ENCODE measurements at places on chromosomes 16 and 17.

GRCh38 chr17:2697611-2698162 lies 13.9 kb downstream of the CLUH start:
- DNase-seq: peak; percentile 15

- no peak for DNase-seq
These were observed 1.0 kb upstream of the ETV4 start for GRCh38 chr17:43547189-43547550.

DNA sequence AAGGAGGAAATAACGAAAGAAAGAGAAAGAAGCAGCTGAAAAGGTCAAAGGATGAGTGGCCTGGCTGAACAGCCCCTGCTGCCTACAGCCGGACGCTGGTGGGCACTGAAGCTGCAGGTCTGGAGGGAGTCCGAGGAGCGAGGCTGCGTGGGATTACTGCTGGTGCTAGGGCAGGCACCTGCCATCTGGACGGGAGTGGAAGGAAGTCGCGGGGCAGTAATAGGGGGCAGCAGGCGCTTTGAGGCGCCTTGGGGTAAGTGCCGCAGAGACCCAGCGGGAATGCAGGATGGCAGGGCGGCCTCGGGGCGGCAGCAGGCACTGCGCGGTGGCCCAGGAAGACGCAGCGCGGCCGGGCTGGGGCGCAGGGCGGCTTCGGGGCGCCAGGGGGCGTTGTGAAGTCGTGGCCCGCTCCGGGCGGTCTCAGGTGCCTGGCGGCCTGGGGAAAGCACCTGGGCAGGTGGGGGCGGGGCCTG lies 303 bp upstream of the SCNN1G start:
- DNase-seq: peak; percentile 80

- no peak for DNase-seq
These were observed 22.3 kb upstream of the MPRIP start for GRCh38 chr17:17019891-17020456.

GRCh38 chr16:84677849-84678248 lies 22.0 kb upstream of the USP10 start:
- DNase-seq: no peak

DNA sequence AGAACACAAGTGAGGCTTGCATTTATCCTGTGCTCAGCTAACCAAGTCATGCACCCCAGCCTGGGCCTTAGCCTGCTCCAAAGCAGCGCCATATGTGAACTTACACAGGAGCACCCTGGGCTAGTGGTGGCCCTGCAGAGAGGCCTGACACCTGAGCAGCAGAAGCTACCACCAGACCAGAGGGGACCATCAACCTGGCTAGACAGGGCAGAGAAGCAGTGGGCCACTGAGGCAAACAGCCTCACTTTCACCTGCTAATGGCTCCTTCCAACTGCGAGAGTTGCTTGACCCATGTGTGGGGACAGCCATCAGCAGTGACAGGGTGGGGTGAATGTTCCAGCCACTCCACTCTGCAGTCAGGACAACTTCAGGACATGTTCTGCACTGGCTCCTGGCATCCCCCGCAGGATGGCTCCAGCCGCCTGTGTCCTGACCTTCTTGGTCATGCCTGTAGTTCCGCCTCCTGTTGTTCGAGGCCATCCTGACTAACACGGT lies 2.9 kb upstream of the C16orf95 start:
- no peak for DNase-seq

GRCh38 chr17:14118951-14119350 lies 49.6 kb downstream of the COX10 start:
- no peak for DNase-seq

- DNase-seq: no peak
These were observed 34.7 kb downstream of the GRB7 start for GRCh38 chr17:39772415-39772814.

- no peak for DNase-seq
These were observed 299.3 kb upstream of the XYLT1 start for GRCh38 chr16:17770104-17770503.

GRCh38 chr16:48501516-48502377 lies 108.2 kb downstream of the N4BP1 start:
- DNase-seq: no peak

GRCh38 chr16:23869052-23869451 lies 33.3 kb downstream of the PRKCB start:
- DNase-seq: no peak

DNA sequence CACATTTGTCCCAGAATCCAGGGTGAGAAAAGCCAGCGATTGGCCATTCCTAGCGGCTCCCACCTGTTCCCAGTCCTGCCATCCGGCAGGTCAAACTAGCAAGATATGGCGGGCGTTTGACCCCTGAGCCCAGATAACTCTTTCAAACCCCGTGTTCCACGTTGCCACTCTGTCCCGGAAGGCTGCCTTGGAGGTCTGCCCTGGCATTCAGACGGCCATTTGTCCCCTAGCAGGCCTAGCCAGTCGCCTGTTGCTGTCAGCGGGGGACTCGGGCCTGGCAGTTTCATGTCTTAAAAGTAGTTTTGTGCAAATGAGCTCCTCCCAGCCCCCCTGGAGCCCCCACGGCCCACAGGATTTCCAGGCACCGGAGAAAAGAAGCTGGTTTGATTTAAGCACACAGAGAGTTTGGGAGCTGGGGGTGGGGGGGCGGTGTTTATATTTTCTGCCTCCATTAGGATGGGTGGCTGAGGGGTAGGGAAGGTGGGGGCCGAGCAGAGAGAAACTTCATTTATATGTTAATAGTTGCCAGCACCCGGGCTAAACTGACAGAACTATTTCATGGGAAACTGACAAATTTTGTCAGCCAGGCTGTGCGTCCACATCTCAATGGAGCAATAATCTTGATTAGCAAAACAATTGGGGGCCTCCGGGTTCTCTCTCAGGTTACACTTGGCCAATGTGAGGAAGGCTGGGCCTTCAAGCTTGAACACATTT lies 240.9 kb upstream of the SALL1 start:
- DNase-seq: no peak

DNA sequence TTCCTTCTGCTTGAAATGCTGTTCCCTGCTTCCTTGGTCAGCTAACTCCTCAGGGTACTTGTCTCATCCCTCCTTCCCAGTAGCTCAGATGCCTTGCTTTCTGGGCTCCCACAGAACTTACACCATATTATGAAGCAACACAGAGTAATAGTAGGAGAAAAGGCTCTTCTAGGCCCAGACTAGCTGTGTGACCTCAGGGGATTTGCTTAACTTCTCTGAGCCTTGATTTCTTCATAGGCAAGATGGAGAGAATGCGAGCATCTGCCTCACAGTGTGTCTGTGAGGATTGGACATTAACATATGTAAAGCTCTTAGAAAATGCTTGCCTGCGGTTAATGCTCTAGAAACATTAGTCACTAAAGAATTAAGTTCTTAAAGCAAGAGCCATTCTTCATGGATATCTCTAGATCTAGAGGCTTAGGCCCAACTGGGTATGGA lies 22.3 kb upstream of the PECAM1 start:
- DNase-seq: no peak

DNA sequence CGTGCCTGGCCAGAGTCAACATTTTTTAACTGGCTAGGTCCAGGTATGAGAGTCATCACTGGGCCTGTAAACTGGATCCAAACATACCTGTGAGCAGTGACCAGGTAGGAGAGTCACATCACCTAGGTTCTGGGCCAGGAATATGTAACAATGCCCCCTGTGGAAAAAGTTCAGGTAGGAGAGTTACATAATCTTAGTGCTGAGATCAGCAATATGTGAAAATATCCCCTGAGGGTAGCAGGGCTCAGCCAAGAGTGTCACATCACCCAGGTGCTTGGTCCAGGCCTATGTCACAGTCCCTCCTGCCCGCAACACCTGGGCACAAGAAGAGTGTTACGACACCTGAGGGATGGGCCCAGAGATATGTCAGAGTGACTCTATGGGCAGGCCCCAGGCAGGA lies 2104.7 kb downstream of the TP53TG3F start:
- DNase-seq: no peak

DNA sequence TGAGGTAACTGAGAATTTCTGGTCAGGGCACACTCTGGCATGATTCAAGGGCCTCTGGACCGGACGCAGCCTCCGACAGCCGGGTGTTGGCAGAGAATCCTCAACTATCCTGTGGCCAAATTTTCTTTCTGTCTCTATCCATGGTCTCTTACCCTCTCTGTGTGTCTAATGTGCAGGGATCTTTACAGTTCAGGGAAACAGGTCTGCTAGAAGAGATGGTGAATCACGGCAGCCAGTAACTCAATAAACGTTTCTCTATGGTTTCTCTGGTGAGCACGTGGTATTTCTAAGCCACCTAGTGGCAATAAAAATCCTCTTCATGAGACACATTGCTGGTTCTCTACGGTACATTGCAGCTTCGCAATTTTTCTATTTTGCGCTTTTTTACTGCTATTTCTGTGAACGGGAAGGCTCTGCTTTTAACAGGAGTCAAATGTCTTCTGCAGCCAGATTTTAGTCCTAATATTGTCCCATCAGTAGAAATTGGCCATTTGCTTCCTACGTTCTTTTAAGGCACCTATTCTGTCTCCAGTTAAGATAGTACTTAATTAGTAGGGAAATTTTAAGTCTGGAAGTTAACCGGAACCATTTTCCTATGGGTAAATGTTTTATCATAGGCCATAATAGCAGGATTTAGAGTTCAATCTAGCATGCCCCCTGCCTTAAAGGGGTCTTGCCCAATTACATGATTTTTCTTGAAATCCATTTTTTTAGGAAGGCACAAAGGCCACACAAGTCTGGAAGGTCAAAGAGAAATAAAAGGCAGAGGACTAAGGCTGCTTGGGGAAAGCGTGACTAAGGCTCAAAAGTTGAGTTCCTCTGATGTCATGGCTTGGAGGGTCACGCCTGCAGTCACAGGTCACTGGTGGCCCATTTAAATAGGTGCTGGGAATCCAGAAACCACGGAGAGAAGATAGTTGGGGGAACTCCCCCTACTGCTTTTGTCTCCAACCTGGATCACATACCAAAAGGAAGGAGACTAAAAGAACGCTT lies 31.5 kb downstream of the QPRT start:
- no peak for DNase-seq

DNA sequence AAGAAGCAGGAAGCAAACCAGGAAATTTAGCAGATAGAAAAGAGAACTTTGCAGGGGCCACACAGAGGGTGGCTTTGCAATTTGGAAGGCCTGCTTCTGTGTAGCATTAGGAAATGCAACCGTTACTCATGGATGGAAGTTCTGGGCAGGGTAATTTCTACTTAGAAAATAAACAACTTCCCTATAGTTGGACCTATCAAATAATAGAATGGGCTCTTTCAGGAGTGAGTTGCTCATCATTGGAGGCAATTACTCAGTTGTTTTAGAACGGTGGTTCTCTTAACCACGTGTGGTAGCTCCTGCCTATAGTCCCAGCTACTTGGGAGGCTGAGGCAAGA lies 25.8 kb upstream of the HS3ST2 start:
- DNase-seq: no peak

DNA sequence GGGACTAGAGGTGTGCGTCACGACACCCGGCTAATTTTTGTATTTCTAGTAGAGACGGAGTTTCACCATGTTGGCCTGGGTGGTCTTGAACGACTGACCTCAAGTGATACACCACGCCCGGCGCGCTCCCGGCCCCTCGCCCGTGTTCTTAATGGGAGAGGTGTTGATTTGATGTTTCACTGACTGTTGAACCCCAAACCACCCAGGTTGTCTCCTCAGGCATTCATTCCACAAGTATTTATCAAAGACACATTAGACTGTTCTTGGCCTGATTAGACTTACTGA lies 1.4 kb downstream of the CENPN start:
- no peak for DNase-seq

- no peak for DNase-seq
These were observed 91.1 kb downstream of the ANKFN1 start for GRCh38 chr17:56244268-56244890.

GRCh38 chr16:71440669-71441347 lies 1.0 kb downstream of the TLE7 start:
- peak; percentile 95 for DNase-seq

DNA sequence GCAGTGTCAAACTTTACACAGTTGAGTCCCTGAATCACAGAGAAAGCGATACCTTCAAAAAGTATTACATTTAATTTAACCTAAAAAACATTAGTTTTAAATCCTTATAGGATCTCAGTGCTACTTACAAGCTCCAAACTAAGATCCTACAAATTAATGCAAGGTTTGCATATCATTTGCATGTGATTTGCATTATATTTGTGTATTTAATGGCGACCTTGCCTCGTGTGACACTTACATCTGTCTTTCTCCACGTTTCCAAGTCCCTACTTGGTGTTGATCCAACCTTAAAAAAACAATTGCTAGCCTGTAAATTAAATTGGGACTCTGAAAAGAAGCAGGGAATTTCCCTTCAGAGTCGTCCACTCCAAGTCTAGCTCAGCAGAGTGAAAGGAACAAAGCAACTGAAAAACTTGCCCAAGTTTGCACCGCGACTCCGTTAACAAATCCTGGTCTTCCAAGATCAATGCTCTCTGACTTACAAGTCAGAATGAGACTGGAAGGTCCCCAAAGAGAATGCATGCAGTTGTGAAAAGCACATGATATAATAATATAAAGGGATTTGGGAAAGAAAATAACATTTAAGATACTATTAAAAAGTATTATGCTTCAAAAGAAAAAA lies 739 bp upstream of the FAM117A start:
- no peak for DNase-seq

DNA sequence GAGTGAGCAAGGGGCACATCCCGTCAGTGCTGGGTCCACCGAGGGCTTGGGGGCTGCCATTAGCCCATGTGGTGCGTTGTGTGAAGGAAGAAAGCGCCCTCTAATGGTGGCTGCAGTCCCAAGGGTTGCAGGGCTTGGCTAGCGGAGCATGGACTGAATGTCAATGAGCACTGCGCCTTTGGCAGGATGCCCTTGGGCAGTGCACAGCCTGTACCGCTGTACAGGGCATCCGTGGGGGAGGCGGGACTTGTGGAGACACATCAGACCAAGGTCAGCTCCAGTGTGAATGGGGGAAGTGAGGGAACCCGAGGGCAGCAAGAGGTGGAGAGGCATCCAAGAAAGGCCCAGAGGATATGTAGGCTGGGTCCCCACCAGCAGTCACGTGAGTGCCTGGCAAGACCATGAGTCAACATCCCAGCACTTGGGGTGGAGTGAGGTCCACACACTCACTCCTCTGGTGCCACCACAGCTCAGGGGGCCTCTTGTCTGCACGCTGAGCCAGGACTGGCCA lies 75.5 kb upstream of the MED9 start:
- no peak for DNase-seq

- DNase-seq: no peak
These were observed 18.8 kb downstream of the CCDC182 start for GRCh38 chr17:57726213-57726790.

- DNase-seq: no peak
These were observed 13.1 kb upstream of the LPCAT2 start for GRCh38 chr16:55495616-55496289.

- no peak for DNase-seq
These were observed 315.2 kb downstream of the FOXL1 start for GRCh38 chr16:86893506-86893905.

DNA sequence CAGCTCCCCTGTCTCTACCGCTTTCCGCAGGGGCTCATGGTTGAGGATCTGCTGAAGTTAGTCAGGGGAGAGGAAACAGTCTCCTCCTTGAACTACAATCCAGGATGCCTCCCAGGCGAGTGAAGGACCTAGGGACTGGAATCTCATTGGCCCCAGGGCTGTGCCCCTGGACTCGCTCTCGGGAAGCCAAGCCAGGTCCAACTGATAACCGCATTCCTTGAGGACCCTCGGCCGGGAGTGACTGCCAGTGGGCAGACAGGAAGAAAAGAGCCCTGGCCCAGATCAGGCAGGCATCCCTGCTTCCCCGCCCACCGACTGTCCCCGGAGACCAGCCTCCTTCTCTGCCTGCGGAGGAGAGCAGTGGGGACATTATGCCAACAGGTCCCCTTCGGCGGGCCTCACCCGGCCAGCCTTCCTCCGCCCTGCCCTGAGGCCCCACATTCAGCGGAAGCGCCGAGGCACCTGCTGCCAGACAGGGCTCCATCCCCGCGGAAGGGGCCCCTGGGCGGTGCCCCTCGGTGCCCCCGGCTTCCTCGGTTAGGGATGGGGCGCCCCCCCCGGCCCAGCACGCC lies 776 bp downstream of the LRRC75A start:
- DNase-seq: no peak

Measured in 8988T (cell line).